ENCODE measurements at places on chromosomes 1 and 21.

DNA sequence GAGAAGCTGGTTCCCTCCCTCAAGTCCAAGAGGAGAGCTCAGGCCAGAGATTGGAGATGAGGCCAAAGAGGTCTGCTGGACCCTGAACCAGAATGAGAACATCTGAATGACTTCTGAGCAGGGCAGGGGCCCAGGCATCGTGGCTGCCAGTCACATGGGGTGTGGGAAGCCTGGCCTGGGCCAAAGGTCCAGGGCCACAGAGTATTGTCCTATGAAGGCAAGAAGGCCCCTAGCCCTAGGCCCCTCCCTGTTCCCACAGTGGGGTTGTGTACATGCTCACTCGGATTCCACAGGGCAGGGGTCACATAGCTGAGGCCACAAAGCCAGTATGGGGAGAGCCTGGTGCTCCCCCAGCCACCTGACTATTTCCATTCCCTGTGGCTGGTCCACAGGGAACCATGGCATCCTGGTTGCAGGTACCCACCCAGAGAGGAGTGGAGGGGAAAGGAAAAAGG lies 18.5 kb upstream of the SLC1A7 start:
- DNase-seq, result no peak

DNA sequence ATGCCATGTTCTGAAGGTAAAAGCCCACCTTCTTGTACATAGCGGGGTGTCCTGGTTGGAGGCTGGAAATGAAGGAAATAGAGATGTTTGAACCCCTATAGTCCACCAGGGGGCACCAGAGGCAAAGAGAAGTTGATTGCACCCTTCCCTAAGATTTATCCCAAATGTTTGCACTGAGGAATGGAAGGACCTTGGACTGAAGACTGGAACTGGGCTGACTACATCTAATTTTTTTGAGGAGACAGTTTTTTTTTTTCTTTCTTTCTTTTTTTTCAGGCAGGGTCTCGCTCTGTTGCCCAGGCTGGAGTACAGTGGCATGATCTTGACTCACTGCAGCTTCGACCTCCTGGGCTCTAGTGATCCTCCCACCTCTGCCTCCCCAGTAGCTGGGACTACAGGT lies 55.3 kb upstream of the EIF4G3 start:
- peak; percentile 82 for DNase-seq

DNA sequence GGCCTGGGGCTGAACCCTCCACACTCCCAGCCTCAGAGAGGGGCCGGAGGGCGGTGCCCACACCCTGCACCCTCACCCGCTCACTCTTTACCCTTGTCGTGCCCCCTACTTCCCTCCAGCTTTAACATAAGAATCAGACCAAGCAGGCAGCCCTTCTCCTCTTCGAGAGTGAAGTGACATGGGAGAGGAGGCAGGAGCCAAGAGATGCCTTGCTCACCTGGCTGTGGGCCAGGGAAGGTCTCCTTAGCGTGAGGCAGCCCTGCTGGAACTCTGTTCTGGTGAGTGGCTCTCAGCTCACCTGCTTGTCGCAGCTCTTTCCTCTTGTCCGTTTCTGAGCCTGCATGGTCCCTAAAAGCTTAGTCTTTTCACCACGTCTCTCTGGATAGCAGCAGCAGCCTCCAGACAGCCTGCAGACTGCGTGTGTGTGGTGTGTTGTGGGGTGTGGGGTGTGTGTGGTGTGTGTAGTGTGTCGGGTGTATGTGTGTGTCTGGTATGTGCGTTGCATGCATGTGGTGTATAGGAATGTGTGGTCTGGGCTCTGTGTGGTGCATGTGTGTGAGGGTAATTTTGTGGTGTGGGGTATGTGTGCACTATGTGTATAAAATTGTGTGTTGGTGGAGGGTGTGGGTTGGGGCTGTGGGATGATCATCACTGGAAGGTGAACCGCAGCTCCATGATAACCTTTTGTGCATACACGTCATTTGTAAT lies 86.7 kb downstream of the CCDC185 start:
- DNase-seq, result no peak

GRCh38 chr1:43241413-43241836 lies 28.4 kb upstream of the TMEM125 start:
- DNase-seq, result no peak

DNA sequence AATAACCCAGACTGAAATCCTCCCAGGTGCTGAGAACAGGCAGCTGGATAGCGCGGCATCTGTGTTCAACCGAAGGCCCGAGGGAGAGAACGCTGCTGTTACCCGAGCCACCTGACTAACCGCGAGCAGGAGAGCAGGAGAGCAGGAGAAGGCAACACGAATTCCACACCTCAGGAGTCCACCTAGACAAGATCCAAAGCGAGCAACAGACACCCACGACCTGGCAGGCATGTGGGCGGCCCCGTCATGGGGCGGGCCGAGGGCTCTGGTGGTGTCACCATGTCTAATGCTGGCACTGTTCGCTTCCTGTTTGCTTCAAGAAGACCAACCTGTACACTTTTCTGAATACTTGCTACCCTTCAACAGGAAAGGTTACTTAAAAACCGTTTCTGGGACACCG lies 20.9 kb upstream of the SPATC1L start:
- DNase-seq, result no peak

DNA sequence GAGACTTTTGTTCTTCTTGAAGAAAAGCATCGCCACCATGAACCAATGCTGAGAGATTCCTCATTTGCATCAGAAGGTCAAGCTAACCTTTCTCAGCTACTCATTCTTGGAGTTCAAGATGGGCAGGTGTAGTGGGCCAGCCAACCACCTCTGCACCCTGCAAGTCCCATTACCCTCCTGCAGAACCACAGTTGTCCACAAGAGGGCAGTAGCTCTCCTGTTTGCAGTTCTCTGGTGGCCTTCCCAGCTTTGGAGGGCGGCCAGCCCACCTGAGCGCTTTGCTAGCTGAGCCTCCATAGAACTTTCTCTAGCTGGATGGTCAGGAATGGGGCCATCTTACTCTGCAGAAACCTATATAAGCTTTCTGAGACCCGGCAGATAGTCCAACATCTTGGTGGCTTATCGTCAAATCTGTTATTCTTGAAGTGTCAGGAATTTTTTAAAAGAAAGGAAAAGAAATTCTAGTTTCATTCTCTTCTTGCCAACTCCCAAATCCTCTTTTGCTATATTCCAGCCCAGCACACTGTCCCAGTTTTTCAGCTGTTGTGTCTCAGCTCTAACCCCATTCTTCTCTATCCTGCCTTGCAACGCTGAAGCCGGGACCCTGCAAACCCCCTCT lies 11.0 kb upstream of the LMX1A start:
- DNase-seq, result peak; percentile 56

GRCh38 chr1:69766431-69767180 lies 198.9 kb downstream of the LRRC7 start:
- DNase-seq, result no peak

GRCh38 chr1:228852024-228852423 lies 116.7 kb downstream of the RHOU start:
- DNase-seq, result no peak

All from muscle of back (tissue), 13 donors.